ENCODE measurements at places on chromosomes 6 and 20. TPM values are rescaled to one million over a fixed set of nuclear protein-coding genes. Genes with fewer than 3 reads are reported as not detected.

GPR6 gene
- not detected for total RNA-seq

TMX4 gene
- 12.3 TPM for total RNA-seq

GRCh38 chr6:8494730-8495129 lies 59.4 kb upstream of the SLC35B3 start:
- H3K4me3 ChIP-seq, result no peak overlapping the region
- H3K27ac ChIP-seq, result no peak overlapping the region
- no peaks in the 10 kb centered on the region for H3K36me3 ChIP-seq
- no peaks in the 10 kb centered on the region for H3K4me1 ChIP-seq

- peaks cover 5% of the 10 kb centered on the region for H3K27me3 ChIP-seq
- DNase-seq, result no peak
- no peaks in the 10 kb centered on the region for H3K36me3 ChIP-seq
- H3K4me1 ChIP-seq, result no peaks in the 10 kb centered on the region
- H3K27ac ChIP-seq, result no peak overlapping the region
Observed at GRCh38 chr6:29841030-29841429, 13.4 kb downstream of the HLA-G start.

- no peaks in the 10 kb centered on the region for H3K4me1 ChIP-seq
- no peaks in the 10 kb centered on the region for H3K27me3 ChIP-seq
- no peak overlapping the region for H3K27ac ChIP-seq
- H3K4me3 ChIP-seq, result no peak overlapping the region
- H3K36me3 ChIP-seq, result no peaks in the 10 kb centered on the region
- DNase-seq, result no peak
Observed at GRCh38 chr20:43988451-43988850, 73.8 kb downstream of the TOX2 start.

- no peak overlapping the region for H3K27ac ChIP-seq
- H3K4me3 ChIP-seq, result no peak overlapping the region
- no peaks in the 10 kb centered on the region for H3K36me3 ChIP-seq
- H3K4me1 ChIP-seq, result no peaks in the 10 kb centered on the region
- peaks cover 72% of the 10 kb centered on the region for H3K27me3 ChIP-seq
Observed at GRCh38 chr6:107565165-107565723, 75.3 kb downstream of the SOBP start.

GRCh38 chr6:39848171-39848570 lies 56.0 kb downstream of the DAAM2 start:
- no peaks in the 10 kb centered on the region for H3K4me1 ChIP-seq
- DNase-seq, result no peak
- no peaks in the 10 kb centered on the region for H3K27me3 ChIP-seq
- no peak overlapping the region for H3K4me3 ChIP-seq
- H3K36me3 ChIP-seq, result no peaks in the 10 kb centered on the region
- no peak overlapping the region for H3K27ac ChIP-seq

HAO1 gene
- not detected for total RNA-seq

APOBEC2 gene
- not detected for total RNA-seq

GRCh38 chr6:46012834-46013233 lies 2.8 kb downstream of the CLIC5 start:
- no peaks in the 10 kb centered on the region for H3K36me3 ChIP-seq
- H3K4me3 ChIP-seq, result no peak overlapping the region
- no peak overlapping the region for H3K27ac ChIP-seq
- H3K4me1 ChIP-seq, result no peaks in the 10 kb centered on the region
- no peak for DNase-seq
- peaks cover 96% of the 10 kb centered on the region for H3K27me3 ChIP-seq

C20orf141 gene
- total RNA-seq, result not detected

DNA sequence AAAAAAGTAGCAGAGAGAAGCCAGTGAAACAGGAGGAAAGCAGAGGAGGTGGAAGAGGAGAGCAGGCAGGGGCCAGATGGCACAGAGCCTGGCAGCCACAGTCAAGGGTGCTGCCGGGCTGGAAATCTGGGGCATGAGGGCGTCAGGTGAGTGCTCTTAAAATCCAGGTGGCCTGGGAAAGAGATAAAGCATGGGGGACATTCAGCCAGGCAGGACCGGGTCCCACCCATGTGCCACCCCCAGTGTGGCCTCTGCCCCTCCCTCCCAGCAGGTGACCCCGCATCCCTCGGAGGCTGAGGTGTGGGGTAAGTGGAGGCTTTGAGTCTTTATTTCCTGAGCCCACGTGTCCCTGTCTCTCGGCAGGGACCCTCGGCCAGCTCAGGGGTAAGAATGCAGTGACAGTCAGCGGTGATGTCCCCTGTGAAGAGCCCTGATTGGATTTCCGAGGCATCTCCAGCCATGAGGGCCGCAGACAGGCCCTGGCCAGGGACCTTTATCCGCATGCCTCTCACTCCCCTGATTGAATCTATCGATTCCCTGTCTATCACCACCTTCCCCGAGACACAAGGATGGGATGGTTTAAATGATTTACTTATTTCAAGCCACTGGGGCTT lies 33.8 kb upstream of the SULF2 start:
- H3K4me1 ChIP-seq, result peaks cover 56% of the 10 kb centered on the region
- H3K27ac ChIP-seq, result peak overlapping the region; percentile 95
- no peaks in the 10 kb centered on the region for H3K36me3 ChIP-seq
- DNase-seq, result no peak
- no peaks in the 10 kb centered on the region for H3K27me3 ChIP-seq
- no peak overlapping the region for H3K4me3 ChIP-seq

DNA sequence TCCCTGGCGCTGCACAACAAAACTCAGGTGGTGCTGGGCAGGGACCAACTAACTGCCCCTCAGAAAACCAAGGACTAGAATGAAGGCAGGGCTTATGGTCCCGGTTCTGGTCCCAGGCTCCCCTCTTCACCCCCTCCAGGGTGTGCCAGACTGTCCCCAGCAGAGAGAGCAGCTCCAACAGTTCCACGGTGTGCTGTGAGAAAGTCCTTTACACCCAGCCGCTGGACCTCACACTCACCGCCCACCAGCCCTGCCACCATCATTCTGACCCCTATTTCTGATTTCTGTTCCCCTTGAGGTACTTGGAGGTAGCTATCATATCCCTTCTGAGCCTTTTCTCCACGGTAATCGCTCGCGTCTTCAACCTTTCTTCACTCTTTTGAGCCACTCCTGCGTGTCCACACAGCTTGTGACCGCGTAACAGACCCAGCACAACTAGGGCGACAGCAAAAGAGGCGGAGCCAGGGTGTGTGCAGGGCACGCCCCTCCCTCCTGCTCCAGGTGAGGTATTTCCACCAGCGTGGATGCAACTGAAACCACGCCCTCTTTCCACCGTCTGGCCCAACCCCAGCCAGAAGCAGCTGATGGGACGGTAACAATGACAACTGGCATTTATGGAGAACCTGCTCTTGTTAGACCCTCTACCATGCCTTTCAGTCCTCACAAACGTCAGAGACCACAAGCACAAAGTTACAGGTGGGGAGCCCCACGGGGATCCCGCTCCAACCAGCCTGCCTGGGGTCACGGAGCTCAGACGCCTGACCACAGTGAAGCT lies 2.3 kb downstream of the PXDC1 start:
- peaks cover 23% of the 10 kb centered on the region for H3K4me1 ChIP-seq
- peak overlapping the region; percentile 70 for H3K27ac ChIP-seq
- no peaks in the 10 kb centered on the region for H3K27me3 ChIP-seq
- no peaks in the 10 kb centered on the region for H3K36me3 ChIP-seq

DNA sequence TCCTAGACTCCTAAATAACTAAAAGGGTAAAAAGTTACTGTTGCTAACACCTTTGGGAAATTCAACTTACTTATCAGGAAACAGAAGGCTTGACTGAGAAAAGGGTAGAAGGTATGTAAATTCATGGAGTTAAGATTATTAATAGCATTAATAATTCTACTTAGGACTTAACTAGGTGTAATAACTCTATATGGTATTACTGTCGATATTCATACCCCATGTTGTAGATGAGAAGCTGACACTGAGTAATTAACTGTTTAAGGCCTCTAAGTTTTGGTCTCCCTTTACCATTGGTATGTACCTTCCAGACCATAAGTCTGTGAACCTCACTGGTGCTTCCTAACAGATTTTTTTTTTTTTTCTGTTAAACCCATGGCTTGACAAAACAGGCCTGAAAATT lies 15.4 kb downstream of the GLO1 start:
- no peaks in the 10 kb centered on the region for H3K27me3 ChIP-seq
- H3K36me3 ChIP-seq, result peaks cover 14% of the 10 kb centered on the region
- H3K27ac ChIP-seq, result no peak overlapping the region
- no peak for DNase-seq
- no peaks in the 10 kb centered on the region for H3K4me1 ChIP-seq

DNA sequence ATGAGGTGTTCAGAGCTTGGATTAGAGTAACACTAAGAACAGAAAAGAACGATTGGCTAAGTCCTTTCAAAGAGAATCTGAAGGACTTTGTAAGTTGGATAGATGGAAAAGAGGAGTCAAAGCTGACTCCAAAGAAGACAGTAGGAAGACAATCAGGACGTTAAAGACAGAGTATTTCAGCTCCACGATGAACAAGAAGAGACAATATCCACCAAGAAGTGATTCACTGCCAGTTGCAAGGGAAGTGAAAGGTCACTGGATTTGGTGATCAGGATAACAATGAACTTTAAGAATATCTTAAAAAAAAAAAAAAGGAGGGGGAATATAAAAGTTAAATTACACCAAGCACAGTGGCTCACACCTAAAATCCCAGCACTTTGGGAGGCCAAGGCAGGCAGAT lies 17.9 kb downstream of the REPS1 start:
- no peaks in the 10 kb centered on the region for H3K36me3 ChIP-seq
- H3K27me3 ChIP-seq, result no peaks in the 10 kb centered on the region
- no peak overlapping the region for H3K4me3 ChIP-seq
- peaks cover 52% of the 10 kb centered on the region for H3K4me1 ChIP-seq
- DNase-seq, result peak; percentile 13

DNA sequence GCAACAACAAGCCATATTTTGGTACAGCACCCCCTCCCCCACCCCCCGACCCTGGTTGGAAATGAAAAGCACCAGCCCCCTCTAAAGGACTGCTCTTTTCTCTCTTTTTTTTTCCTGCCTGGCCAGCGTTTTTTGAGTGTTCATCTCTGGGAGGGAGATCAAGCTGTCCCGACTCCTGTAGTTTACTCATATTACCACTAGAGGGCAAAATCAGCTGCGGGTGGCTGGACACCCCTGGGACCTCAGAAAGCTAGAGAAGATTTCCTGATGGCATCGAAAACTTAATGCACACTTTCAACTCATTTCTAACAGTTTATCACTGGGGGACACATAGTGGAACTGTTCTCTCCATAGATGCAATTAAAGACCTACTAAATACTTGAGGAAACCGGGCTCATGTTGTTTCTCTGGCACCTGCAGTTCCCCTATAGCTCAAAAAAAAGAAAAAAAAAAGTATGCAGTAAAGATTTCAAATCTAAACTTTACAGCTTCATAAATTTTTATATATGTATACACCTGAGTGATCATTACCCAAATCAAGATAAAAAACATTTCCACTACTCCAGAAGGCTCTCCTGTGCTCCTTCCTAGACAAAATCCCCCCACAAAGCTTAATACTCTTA lies 24.4 kb downstream of the CNBD2 start:
- H3K4me3 ChIP-seq, result peak overlapping the region; percentile 6
- H3K36me3 ChIP-seq, result no peaks in the 10 kb centered on the region
- no peaks in the 10 kb centered on the region for H3K27me3 ChIP-seq
- no peak overlapping the region for H3K27ac ChIP-seq
- H3K4me1 ChIP-seq, result peaks cover 7% of the 10 kb centered on the region

- no peaks in the 10 kb centered on the region for H3K36me3 ChIP-seq
- H3K27ac ChIP-seq, result no peak overlapping the region
- H3K27me3 ChIP-seq, result no peaks in the 10 kb centered on the region
- no peak for DNase-seq
- no peaks in the 10 kb centered on the region for H3K4me1 ChIP-seq
- H3K4me3 ChIP-seq, result no peak overlapping the region
Observed at GRCh38 chr6:147088861-147089260, 115.4 kb upstream of the STXBP5 start.

DNA sequence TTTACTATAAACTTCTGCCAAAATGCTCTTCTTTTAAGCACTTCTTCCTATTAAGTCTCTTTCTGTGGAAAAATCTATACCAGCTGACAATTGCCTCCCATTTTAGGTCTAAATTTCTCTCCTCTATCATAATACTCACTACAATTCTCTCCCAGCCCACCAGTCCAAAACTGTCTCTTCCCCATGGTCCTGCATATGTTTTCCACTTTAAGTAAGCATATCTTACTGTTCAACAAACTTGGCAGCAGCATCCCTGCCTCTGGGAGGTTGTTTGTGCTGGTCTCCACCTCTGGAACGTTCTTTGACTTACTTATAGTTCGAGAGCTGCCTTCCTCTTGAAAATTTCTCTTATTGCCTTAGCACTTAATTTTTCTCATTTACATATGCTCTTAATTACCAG lies 180.5 kb downstream of the COL12A1 start:
- no peaks in the 10 kb centered on the region for H3K4me1 ChIP-seq
- H3K27ac ChIP-seq, result no peak overlapping the region
- no peak overlapping the region for H3K4me3 ChIP-seq
- H3K27me3 ChIP-seq, result no peaks in the 10 kb centered on the region
- no peaks in the 10 kb centered on the region for H3K36me3 ChIP-seq
- no peak for DNase-seq

GRCh38 chr6:115972679-115973078 lies 88.0 kb downstream of the FRK start:
- H3K27ac ChIP-seq, result no peak overlapping the region
- H3K27me3 ChIP-seq, result no peaks in the 10 kb centered on the region
- no peaks in the 10 kb centered on the region for H3K4me1 ChIP-seq
- H3K4me3 ChIP-seq, result no peak overlapping the region
- no peaks in the 10 kb centered on the region for H3K36me3 ChIP-seq

DNA sequence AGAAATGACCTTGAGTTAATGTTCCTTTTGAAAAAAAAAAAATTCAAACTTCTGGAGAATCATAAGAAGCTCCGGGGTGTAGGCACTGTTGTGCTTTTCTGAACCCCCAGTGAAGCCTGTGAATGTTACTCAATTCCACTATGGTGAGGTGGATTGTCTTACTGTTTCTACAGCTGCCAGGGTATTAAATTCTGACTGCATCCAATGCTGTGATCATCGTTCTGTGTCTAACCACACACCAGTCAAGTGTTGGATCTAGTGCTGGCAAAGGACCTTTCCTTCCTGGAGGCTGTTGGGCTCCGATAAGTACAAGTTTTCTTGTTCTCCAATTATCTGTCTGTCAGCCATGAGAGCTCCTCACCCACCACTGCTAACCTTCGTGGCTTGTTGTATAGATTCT lies 162.0 kb upstream of the EPHA7 start:
- no peak overlapping the region for H3K27ac ChIP-seq
- DNase-seq, result no peak
- H3K4me3 ChIP-seq, result no peak overlapping the region
- H3K4me1 ChIP-seq, result no peaks in the 10 kb centered on the region
- H3K36me3 ChIP-seq, result no peaks in the 10 kb centered on the region
- no peaks in the 10 kb centered on the region for H3K27me3 ChIP-seq

Data from PC-3 (cell line).